Forelimb muscle (tissue), 1 donor: ENCODE measurements at places on chromosomes 4 and X.

GRCh38 chrX:70301716-70302115 is 11.8 kb downstream of the KIF4A start:
- no peak for DNase-seq

- no peak for DNase-seq
Observed at GRCh38 chrX:12802741-12803140, 11.5 kb downstream of the PRPS2 start.

- DNase-seq: no peak
Observed at GRCh38 chr4:173486714-173487392, 43.2 kb downstream of the HAND2 start.

DNA sequence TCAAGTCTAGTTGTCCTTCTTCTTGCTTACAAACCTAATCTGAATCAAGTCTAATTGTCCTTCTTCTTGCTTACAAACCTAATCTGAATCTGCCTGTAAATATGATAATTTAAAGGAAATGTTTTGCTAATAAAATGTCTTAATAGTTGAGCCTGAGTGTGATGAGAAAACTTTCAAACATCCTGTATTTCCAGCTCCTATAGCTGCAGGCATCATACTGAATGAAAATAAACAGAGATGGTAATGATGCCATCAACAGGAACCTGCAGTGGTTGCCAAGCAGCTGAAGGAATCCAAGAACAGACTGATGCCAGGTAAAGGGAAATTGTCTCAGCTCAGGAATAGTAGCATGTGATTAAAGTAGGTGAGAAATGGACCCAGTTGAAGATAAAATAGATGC is 156.1 kb upstream of the IRS4 start:
- DNase-seq: no peak

DNA sequence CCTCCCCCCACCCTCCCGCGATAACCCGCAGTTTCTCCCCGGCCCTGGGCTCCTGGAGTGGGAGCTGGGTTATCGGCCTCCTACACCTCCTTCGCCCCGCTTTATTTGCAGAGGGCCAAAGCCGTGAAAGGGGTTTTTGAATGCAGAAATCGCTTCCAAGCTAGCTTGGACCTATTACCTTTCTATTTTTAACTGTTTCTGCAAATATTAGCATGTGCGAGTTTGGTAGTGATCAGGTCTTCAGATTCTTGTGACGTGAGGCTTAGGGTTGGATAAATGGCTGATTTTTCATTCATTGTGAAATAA is 1.3 kb downstream of the USP9X start:
- DNase-seq: no peak

- no peak for DNase-seq
Observed at GRCh38 chrX:3788494-3789233, 75.2 kb upstream of the PRKX start.

DNA sequence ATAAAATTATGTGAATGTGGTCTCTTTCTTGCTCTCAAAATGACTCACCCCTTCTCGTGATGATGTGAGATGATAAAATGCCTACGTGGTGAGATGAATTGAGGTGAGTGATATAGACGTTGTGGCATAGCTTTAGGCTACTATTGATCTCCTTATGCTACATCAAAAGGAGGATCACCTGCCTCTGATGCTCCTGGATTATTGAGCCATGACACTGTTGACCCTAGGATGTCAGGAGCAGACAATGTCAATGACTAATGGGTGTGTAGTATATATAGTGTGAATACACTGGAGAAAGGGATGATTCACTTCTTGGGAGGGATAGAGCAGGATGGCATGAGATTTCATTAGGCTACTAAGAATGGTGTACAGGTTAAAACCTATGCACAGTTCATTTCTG is 210.7 kb upstream of the PRPS2 start:
- DNase-seq: no peak

GRCh38 chr4:140078366-140078765 is 75.6 kb downstream of the MAML3 start:
- no peak for DNase-seq

- DNase-seq: no peak
Observed at GRCh38 chr4:163806653-163807052, 312.2 kb downstream of the TMA16 start.

GRCh38 chr4:108867476-108867875 is 104.6 kb upstream of the ETNPPL start:
- DNase-seq: no peak
